ENCODE measurements at places on chromosomes 1 and 21.

DNA sequence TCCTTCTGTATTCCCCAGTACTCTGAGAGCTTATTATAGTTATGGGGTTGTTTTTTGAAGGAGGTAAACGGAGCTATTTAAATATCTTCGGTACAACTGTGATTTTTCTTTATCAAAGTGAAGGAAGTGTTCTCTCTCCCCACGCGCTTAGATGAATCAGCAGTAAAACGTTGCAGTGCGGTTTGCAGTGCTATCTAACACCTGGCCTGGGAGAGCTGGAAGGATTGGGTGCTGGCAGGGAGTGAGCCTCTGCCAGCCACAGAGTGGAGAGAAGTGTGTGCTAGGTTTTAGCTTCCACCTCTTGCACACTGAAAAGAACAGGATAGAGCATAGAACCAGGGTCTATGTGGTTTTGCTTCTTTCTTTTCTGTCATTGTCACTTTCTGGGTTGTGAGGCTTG is 165.9 kb downstream of the SDCCAG8 start:
- DNase-seq: peak; percentile 92

DNA sequence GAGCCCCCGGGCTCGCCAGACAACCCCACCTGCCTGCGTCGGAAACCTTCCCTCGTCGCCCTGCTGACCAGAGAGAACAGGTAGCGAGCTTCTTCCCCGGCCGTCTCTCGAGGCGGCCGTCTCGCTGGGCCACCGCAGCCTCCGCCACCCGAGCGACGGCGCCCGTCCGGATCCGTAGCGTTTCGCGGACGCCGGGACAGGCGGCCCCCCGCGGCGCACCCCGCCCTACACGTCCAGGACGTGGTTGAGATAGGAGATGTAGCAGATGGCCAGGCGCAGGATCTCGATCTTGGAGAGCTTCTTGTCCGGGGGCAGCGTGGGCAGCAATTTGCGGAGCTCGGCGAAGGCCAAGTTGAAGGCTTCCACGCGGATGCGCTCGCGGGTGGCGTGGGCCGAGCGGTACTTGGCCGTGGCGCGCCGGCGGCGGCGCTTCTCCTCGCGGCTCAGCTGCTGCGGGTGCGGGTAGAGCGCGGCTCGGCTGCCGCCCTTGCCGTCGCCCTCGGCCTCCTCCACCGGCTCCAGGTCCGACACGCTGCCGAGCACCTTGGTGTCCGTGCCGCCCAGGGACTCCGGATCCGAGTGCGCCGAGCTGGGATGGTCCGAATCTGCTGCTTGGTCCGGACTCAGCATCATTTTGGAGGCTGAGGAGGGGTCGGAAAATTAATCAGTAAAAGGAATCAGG is 3.0 kb downstream of the NHLH2 start:
- DNase-seq: peak; percentile 19

DNA sequence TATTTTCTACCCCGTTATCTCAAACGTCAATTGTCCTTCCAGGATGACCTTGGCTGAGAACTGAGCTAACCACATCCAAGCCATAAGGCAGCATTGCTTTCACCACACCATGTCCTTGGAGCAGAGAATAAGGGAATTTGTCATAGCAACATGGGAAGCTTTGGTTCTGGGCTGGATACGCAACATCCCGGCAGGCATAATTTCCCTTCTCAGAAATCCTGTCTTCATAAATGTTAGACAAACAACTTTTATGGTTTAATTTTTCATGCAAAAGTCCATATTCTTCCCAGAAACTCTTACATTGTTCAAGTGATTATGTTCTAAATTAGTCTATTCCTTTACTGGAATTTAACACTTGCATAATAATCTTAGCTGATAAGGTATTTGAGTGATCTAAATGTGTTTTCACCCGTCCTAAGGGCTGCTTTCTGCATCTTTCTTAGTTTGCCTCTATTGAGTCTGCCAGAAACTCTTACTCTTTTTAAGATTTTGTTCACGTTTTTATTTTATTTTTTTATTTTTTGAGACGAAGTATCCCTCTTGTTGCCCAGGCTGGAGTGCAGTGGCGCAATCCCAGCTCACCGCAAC is 51.8 kb downstream of the KCNJ15 start:
- DNase-seq: no peak

DNA sequence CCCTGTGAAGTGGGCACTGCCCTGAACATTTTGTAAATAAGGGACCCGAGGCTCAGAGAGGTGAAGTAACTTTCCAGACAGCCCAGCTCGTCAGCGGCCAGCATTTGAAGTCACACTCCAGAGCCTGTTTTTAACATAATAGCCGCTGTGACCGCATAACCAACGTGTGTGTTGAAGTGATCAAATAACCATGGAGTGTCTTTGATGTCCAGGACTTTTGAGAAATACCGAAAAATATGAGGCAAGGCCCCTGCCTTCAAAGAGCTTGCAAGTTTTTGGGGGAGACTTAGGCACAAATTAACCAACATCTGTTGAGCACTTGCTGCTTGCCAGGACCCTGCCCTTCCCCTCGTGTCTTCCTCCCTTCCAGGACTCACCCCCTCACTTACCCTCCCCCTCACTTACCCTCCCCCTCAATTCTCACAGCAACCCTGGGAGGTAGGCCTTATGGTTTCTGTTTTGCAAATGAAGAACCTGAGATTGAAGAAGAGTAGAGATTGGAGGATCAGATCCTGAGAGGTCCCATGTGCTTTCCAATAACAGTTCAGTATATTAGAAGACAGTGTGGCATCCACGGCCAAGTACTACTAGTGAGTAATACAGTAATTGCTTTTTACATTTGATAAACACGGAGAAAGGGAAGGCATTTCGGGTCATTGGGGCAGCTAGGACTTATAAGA is 1.3 kb upstream of the SLC16A1 start:
- DNase-seq: peak; percentile 82

DNA sequence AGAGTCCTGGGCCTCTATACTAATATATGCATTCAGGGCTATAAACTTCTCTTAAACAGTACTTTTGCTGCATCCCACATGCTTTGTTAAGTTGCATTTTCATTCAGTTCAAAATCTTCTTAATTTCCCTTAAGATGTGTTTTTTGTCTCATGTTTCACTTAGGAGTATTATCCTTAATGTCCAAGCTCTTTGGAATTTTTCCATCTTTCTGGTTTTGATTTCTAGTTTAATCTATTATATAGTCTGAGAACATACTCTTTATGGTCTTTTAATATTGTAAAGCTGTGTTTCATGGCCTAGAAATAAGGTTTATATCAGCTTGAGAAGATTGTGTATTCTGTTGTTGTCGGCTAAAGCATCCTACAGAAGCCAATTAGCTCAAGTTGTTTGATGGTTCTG is 1041.8 kb downstream of the PLA2G4A start:
- no peak for DNase-seq

- DNase-seq: peak; percentile 73
Observed at GRCh38 chr1:196558411-196558810, 49.8 kb downstream of the KCNT2 start.

DNA sequence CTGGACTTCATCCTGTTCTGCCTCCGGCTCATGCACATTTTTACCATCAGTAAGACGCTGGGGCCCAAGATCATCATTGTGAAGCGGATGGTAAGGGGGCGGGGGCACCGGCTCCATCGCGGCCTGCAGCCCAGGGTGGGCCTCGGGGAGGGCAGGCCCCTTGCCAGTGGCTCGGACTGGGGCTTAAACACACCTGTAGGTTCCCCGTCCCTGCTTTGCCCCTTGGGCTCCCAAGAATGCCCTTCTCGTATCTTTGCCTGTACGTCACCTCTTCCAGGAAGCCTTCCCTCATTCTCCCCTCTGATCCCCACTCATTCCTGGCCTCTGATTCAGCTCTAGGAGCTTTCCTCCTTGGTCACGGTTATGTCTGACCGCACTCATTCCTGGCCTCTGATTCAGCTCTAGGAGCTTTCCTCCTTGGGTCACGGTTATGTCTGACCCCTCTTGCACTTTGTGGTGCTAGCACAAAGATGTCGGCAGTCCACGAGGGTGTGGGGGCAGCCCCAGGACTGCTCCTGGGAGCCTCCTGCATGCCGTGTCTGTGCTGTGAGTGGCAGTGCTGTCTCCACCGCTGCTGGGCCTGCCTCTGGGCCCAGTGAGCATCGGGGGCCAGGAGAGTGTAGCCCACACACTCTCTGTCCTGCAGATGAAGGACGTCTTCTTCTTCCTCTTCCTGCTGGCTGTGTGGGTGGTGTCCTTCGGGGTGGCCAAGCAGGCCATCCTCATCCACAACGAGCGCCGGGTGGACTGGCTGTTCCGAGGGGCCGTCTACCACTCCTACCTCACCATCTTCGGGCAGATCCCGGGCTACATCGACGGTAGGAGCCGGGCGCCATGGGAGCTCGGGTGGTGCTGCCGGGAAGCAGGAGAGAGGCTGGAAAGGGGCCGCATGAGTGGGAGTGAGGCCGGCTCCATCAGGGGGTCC is 49.1 kb upstream of the LRRC3 start:
- DNase-seq: no peak

DNA sequence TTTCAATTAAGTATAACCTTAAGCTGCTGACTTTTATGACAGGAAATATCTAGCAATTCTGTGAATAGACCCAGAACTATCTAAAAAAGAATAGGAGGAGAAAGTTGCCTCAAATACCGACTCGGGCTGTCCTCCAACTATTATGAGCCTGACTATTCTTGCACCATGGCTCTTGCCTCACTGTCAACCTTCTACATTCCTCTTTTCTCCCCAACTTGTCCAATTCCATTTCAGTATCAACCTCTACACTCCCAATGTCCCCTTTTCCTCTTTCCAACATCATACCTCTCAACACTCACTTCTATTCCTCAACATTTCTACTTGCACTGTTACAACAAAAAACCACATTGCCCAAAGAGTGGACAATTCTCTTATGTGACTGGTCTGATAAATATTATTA is 2.3 kb downstream of the ZZZ3 start:
- no peak for DNase-seq

GRCh38 chr1:221230605-221231004 is 351.4 kb downstream of the HLX start:
- DNase-seq: peak; percentile 28

- DNase-seq: no peak
Observed at GRCh38 chr1:99445486-99445885, 181.2 kb downstream of the PLPPR4 start.

GRCh38 chr1:3688356-3689137 is 36.2 kb downstream of the TP73 start:
- peak; percentile 26 for DNase-seq

GRCh38 chr1:14592004-14592631 is 6.4 kb upstream of the KAZN start:
- no peak for DNase-seq

- peak; percentile 12 for DNase-seq
Observed at GRCh38 chr1:13662493-13662892, 37.5 kb upstream of the PRDM2 start.

DNA sequence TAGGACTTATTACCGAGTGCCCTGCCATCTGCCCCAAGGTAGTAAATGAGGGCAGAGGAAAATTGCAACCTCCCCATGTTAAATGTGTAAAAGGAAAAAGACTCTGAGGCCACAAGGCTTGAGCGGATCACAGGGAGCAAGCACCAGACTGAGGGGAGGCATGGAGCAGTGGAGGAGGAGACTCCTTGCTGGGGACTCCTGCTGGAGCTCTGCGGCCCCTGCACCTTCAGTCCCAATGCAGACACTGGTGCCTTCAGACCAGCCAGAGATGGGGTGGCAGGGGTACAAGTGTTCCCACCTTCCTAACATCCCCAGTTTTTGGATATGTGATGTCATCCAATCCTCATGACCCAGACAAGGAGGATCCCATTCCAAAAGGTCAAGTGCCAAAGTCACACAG is 128.4 kb upstream of the NGF start:
- DNase-seq: no peak

- DNase-seq: no peak
Observed at GRCh38 chr1:33168556-33169289, 13.1 kb downstream of the TRIM62 start.

DNA sequence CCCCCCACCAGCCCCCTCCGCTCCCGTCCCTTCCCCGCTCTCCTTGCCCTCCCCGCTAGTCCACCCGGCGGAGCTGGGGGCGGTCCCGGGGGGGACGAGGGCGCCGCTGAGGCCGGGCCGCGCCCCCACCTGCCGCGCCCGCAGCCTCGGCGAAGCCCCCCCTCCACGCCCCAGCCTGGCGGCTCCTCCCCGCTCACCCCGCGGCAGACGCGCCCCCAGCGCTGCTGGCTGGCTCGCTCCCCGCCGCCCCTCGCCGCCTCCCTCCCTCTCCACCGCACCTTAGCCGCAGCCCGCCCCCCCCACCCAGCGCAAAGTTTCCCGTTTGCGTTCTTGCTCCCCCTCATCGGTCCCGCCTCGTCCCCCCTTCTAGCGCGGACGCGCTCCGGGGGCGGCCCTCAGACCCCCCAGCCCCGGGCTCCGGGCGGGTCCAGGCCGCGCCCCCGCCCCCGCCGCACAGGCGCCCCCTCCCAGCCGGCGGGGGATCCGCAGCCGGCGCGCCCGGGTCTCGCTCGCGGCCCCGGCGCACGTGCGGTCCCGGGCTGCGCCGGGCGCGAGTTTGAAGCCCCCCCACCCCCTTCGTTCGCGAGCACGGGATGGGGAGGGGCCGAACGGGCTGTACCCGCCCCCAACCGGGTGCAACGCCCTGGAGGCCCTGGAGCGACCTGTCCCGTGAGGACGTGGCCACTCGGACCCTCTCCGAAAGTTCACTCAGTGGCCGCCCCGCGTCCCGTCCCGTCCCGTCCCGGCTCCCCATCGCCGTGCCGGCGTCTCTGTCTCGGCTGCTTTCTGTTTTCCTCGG is 623 bp downstream of the PTPRF start:
- DNase-seq: peak; percentile 65

GRCh38 chr1:153951183-153951582 is 4.7 kb upstream of the DENND4B start:
- no peak for DNase-seq

GRCh38 chr1:202692959-202693555 is 17.2 kb downstream of the SYT2 start:
- peak; percentile 85 for DNase-seq

DNA sequence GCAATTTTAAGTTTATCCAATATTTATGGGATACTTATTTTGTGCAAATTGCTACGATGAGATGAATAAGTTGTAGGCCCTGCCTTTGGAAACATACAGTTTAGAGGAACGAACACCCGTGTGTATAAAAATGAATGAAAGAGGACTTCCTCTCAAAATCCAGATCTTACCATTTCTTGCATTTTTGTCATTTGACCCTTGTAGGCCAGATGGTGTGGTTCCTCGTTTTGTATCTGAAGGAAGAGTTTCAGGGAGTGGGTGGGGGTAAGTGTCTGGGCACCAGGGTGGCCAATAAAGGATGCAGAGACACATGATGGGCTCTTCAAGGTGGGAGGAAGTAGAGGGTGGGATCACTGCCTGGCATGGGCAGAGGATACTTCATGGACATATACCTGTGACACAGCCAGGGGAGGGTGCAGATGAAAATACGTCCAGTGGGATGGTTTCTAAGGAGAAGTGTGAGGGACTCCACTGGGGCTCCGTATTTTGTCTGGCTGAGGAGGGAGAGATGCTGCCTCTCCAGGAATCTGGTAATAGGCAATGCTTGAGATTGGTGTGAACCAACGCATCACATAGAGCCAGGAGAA is 14.4 kb downstream of the MAPKAPK2 start:
- DNase-seq: no peak

GRCh38 chr1:60196026-60196425 is 122.5 kb upstream of the C1orf87 start:
- DNase-seq: no peak

- DNase-seq: no peak
Observed at GRCh38 chr1:22224091-22224490, 81.2 kb upstream of the WNT4 start.

Data from astrocyte of the hippocampus (primary cell).